ENCODE measurements at places on chromosomes 6 and 20.

GRCh38 chr6:22557007-22557406, 12.4 kb upstream of the HDGFL1 start:
- no peak for DNase-seq

- no peak for DNase-seq
Observed at GRCh38 chr6:43457643-43458042, 2.3 kb upstream of the DLK2 start.

GRCh38 chr6:157685596-157686280, 137.3 kb upstream of the SNX9 start:
- no peak for DNase-seq

DNA sequence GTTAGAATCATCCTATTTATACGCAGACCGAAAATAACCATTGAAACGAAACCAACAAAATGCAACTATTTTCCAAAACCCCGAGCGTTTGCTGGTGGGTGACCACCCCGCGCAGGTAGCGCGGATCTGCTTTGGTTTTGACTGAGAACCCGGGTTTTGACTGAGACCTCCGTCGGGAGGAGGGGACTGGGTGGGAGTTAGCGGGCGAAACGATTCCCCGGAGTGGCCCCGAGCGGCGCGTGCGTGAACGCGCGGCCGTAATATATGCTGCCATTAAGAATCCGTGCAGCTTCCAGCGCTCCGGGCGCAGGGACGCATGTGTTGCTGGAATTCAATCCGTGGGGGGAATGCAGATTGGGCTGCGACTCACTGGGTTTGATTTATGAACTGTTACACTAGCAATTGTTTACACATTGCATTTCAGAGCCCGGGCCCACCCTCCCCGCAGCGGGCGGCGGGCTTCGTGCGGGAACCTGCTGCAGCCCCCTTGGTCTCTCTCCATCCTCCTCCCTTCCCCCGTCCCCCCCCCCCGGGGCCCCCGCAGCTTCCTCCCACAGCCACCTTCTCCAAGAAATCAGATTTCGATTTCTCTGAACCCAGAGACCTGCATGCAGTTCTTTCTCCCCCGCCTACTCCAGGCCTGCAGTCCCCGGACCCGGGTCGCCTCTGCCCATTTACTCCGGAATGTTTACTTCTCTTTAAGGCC, 9.9 kb downstream of the NRN1 start:
- DNase-seq, result no peak

DNA sequence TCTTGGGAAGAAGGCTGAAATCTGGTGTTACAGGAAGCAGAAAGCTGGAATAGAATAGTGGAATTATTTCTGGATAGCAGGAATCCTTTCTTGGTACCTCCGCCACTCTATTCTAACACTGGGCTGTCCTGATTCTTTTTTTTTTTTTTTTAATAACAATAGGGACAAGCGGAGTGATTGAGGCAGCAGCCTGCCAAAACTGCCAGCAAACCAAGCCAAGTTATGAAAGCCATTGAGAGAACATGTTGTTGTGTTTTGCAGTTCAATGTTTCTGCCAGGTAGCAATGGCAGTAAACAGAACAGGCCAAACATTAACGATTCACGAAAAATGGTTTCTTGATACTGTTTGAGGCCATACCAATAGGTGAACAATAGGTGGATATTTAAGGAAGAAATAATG, 47.1 kb downstream of the SLC26A8 start:
- no peak for DNase-seq

DNA sequence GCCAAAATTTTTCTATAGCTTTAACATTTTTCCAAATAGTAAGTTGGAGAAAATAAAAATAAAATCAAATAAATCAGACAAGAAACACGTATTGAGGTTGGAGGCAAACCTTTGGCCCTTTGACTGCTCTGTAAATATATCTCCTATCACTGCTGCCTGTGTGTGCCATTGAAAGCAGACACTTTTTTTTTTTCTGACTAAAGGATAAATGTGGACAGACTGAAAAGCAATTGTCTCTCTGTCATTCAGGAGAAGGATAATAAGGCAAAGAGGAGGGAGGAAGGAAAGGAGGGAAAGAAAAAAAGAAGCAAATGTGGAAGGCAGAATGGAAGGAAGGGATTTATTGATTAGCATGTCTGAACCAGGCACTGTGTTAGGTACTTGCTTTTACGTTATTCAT, 85.2 kb upstream of the SULF2 start:
- DNase-seq, result no peak

- DNase-seq, result no peak
Observed at GRCh38 chr6:34246249-34246562, 2.6 kb downstream of the SMIM29 start.

DNA sequence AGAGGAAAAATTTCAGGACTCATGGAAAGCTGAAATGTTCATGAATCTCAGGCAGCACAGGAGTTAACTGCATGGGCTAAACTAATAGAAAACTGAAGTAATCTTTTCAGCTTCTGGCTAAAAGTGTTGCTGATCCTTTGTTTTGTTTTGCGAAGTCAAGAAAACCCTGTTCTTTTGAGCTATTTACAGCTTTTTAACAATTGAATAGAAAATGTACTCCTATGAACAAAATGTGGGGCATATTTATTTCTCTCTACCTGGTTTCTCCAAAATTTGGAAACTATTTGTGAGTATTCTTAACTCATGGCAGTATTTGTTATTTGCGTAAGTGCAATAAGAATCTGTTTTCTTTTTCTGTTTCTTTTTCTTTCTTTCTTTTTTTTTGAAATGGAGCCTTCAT, 818.8 kb upstream of the CITED2 start:
- no peak for DNase-seq

GRCh38 chr6:44086931-44087574, 40.2 kb downstream of the MRPL14 start:
- no peak for DNase-seq

DNA sequence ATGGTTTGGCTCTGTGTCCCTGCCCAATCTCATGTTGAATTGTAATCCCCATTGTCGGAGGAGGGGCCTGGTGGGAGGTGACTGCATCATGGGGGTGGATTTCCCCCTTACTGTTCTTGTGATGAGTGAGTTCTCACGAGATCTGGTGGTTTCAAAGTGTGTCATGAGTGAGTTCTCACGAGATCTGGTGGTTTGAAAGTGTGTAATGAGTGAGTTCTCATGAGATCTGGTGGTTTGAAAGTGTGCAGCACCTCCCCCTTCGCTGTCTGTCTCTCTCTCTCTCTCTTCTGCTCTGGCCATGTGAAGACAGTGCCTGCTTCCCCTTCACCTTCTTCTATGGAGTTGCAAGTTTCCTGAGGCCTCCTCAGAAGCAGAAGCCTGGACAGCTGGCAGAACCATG, 87.6 kb downstream of the MYLK4 start:
- DNase-seq, result no peak

DNA sequence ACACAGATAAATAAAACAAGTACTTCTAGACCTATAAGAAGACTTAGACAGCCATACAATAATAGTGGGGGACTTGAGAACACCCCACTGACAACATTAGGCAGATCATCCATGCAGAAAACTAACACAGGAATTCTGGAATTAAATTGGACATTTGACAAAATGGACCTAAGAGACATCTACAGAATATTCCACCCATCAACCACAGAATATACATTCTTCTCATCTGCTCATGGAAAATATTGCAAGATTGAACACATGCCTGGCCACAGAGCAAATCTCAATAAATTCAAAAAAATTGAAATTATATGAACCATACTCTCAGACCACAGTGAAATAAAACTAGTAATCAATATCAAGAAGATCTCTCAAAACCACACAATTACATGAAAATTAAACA, 44.3 kb upstream of the KIAA1586 start:
- no peak for DNase-seq

DNA sequence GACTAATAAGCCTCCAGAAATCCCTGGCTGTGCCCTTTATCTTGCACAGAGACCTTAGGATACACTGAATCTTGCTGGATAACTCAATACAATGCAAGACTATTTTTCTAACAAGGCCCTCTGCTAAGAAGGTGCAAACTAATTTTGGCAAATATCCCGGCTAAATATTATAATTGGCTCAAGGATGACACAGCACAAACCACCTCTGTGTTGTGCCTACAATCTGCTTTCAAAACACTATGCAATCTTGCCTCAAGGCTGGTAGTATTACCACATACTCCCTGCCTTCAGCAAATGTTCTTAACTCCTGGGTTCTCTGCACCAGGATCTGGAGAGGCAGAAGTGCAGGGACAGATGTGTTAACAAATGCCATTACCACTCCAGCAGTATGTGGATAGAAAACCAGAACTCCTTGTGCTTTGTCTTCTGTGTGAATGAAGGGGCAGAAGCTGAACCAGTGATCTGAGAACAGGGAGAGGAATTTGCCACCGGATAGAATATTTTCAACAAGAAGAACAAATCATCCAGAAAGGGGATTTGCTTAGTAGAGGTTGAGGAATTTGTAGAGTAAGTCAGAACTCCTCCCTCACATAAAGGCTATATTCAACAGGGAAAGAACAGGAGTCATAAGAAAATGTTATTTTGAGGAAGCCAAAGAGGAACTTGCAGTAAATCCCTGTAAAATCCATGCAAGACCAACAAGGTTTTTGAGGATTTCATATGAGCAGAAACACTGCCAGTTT, 74.1 kb upstream of the SLC4A11 start:
- DNase-seq, result no peak

- no peak for DNase-seq
Observed at GRCh38 chr20:61970357-61970756, 95.3 kb downstream of the TAF4 start.

DNA sequence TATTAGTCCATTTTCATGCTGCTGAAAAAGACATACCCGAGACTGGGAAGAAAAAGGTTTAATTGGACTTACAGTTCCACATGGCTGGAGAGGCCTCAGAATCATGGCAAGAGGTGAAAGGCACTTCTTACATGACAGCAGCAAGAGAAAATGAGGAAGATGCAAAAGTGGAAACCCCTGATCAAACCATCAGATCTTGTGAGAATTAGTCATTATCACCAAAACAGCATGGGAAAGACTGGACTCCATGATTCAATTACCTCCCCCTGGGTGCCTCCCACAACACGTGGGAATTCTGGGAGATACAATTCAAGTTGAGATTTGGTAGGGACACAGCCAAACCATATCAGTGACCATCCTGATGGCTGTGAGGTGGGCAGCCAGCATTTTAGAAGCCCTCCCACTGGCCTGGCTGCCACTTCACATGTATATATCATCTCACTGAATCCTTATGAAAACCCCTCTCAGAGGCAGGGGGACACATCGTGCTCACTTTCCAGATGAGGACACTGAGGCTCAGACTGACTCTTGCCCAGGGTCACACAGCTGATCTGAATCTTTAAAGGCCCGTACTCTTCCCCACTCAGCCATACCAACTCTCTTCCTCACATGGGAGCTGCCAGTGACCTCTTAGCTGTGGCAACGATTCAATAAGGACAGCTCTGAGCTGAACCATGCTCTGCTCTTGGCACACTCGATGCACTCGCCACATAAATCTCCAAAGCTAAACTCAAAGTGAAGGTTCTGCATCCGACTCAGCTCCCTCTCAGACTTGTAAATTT, 25.7 kb downstream of the BMP7 start:
- no peak for DNase-seq

DNA sequence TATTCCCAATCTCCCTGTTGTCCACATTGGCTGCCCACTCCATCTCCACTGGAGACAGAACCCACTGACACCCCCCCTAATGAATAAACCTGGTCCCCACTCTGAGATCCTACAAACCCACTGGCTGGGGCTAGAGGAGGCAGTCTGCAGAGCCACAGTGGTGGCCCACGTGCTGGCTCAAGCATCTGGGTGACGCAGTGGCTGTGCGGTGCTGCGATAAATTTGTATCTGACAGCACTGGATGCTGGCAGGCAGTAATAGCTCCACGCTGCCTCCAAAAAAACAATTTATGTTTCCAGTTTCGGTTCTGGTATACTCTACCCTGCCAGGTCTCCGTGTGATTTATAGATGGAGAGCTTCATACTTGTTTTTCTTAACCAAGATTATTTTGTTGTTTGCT, 87.1 kb upstream of the SYNDIG1 start:
- no peak for DNase-seq

DNA sequence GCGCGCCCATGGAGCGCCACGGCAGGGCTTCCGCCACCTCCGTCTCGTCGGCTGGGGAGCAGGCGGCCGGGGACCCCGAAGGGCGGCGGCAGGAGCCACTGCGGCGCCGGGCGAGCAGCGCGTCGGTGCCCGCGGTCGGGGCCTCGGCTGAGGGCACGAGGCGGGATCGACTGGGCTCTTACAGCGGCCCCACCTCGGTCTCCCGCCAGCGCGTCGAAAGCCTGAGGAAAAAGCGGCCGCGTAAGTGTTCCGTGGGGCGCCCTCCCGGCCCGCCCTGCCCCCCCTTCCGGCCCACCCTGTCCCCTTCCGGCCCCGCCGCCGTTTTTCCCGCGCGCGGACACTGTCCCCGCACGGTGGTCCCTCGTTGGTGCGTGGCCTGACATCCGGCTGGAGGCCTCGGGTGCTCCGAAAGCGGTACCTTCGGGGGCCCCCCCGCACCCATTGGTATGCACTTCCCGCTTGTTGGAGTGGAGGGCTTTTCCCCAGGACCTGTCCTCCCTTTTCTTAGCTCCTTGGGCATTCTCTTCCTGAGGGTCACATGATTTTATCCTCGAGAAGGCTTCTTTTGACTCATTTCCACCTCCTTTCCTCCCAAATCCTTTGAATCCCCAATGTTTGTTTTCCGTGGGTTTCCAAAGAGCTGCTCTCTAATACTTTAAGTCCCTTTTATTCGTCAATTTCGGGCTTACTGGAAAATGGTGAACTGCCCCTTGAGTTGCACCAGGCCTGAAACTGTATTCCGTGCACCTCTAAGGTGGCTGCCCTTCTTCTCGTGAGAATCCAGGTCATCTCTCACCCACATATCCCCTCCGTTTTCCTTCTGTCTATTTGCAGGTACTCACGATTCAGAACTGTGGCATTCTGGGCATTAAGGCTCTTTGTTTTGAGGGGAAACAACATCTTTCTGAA, 556 bp downstream of the PANK2 start:
- peak; percentile 23 for DNase-seq

- DNase-seq, result no peak
Observed at GRCh38 chr6:136012943-136013342, 161.4 kb downstream of the PDE7B start.

- no peak for DNase-seq
Observed at GRCh38 chr20:4383961-4384360, 337.7 kb upstream of the PRND start.

DNA sequence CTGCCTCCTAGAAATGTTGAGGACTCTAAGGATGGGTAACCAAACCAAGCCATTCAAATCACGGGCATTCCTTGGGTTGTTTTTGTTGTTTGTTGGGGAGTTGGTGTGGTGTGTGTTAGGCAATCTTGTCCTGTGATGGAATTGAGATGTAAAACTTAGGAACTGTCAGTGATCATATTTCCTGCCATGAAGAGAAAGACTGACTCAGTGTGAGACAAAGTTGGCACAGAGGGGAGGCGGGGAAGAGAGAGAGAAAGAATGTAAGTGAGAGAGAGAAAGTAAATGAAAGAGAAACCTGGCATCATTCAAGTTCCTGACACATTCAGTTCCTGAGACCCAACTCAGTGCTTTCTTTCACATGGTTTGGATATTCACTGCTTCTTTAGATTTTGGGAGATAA, 21.6 kb upstream of the FBXO30 start:
- DNase-seq, result peak; percentile 29

- DNase-seq, result no peak
Observed at GRCh38 chr6:35558571-35558970, 45.9 kb upstream of the TULP1 start.

GRCh38 chr6:8809662-8810061, 374.3 kb upstream of the SLC35B3 start:
- no peak for DNase-seq

Measured in T-helper 1 cell (primary cell).